ENCODE measurements at places on chromosomes 13 and 19.

- DNase-seq: no peak
Measured at GRCh38 chr13:92433963-92434362, 792.6 kb upstream of the GPC6 start.

DNA sequence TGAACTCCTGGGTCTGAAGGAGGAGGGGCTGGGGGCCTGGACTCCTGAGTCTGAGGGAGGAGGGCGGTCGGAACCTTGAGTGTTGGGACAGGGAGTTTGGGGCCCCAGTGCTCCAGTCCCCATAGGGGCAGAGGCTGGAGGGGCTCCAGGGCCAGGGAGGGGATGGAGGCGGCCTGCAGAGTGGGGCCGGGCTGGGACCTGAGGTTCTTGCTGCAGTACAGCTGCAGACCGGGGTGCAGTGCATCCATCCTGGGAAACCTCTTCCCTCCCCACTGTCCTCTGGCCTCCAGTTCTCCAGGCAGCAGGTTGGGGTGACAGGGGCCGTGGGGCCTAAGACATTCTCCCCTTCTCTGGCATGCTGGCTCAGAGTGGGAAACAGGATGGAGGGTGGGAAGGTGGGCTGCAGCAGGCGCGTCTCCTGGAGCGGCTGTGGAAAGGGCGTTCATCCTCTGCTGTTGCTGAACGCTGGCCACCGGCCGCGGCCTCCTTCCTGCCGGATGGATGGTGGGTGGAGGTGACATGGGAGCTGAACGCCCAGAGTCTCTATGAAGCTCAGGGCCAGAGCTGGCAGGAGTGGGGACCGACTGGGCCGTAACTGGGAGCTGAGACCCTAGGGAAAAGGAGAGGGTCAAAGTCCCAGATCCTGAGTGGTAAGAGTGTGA lies 1.6 kb downstream of the BRSK1 start:
- DNase-seq: no peak

GRCh38 chr13:33971562-33971819 lies 153.5 kb downstream of the RFC3 start:
- DNase-seq: no peak

DNA sequence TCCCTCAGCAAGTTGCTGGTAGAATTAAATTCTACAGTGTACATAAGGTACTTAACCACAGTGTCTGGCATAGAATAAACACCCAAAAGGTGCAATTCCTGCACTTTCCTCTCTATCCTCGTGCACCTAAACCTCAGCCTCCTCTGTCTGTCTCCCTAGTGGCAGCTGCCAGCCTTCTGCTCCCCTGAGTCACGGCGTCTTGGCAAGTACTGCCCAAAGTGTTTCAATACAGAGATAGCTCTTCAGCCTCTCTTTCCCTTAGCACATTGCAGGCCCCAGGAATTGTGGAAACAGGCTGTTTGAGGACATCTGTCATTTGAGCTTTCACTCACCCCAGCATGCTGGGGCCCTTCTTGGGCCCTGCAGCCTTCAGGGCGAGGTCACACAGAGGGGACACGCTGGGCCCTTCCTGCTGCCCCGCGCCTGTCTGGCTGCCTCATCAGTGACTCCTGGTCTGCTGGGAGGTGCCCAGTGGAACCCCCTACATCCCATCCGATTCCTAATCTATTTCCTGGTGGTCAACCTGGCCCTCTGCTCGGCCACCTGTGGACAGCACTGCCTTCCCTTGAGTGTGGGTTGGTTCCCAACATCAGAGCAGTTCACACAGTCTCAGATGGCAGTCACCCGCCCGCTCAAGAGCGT lies 19.3 kb downstream of the COL4A2 start:
- DNase-seq: no peak

- no peak for DNase-seq
Measured at GRCh38 chr19:2629491-2630351, 72.8 kb downstream of the GNG7 start.

DNA sequence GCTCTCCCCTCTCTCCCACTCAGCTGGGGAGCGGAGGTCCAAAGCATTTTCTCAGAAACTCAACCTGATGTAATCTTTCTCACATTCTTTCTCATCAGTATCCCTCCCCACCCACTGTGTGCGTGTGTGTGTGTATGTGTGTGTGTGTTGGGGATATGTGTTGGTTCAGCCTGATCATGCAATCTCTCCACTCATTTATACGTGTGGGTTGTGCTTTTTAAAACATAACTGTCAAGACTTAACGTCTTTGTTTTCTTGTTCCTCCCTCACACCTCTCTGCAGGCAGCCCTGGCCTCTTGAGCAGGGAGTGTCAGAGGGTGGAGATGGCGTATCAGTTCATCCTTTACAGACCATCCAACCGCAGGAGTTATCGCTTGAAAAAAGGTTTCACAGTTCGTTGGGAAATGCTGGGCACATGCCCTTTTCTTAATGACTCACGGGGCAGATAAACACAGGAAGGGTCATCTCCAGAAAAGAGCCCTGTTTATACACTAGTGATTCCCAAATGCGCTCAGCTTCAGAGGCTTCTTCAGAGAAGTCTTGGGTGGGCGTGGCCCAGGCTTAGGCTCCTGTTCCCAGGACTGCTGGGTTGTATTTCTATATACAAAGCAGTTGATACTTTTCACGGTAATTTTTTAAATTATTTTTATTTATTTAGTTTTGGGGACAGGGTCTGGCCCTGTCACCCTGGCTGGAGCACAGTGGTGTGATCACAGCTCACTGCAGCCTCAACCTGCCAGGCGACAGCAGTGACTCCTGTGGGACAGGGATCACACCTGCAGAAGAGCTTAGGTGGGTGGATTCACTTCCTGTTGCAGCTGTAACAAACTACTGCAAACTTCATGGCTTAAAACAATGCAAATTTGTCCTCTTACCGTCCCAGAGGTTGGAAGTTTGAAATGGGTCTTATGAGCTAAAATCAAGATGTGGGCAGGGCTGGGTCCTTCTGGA lies 60.3 kb downstream of the CCDC70 start:
- no peak for DNase-seq

DNA sequence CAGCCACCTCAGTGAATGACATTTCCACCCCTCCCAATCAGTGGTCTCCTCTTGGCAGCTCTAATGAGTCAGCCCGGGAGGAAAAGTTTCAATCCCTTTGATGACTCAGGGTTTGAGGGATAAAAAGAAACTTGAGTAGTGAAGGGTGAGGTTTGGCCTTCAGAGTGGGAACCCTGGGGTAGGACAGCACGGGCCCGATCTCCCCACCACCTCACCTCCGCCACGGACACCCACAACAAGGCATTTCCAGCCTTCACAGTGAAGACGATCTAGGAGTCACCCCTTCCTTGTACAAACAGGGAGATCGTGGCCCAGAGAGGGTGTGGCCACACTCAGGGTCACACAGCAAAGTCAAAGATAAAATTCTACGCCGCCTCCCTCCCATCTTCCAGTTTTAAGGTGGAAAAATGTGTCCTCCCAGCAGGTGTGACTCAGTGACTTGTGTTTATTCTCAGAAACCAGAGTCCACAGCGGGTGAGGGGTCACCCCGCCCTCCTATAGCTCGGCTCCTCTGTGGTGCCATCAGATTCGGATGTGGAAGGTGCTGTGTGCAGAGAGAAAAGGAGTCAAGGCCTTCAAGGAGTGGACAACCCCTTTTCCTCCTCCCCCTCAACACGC lies 12.3 kb downstream of the CIB3 start:
- DNase-seq: no peak

DNA sequence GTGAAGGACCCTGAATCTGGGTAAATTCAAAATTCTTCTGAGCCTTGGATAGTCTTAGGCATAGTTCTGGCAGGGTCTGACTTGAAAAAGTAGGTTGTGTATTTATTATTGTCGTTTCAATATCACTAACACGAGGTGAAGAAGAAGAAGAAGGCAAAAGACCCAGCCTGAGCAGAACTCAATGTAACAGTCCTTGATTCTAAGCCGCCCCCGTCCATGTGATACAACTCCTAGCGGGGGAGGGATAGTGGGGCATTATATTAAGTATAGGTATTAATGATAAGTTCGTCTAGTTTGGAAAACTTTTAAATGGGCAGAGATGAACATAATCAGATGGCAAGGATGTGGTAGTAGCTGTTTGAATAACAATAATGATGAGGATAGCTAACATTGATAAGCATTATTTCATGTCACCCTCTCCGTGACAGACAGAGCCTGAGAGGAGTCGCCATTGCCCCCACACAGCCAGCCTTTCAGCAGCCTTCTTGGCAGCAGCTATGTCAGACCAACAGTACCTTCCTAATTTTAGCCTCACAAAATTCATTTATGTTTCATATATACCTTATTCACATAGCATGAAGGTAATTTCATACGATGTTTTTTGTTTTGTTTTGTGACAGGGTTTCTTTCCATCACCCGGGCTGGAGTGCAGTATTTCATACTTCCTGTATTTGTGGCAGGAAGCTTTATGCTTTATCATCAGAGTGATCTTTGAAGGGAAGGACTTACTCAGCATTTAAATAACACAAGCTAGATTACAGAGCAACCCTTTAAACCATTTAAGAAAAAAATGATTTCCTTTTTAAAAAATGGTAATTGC lies 64.4 kb upstream of the NPAS1 start:
- DNase-seq: no peak

GRCh38 chr19:53422551-53422950 lies 9.2 kb upstream of the ZNF761 start:
- no peak for DNase-seq

DNA sequence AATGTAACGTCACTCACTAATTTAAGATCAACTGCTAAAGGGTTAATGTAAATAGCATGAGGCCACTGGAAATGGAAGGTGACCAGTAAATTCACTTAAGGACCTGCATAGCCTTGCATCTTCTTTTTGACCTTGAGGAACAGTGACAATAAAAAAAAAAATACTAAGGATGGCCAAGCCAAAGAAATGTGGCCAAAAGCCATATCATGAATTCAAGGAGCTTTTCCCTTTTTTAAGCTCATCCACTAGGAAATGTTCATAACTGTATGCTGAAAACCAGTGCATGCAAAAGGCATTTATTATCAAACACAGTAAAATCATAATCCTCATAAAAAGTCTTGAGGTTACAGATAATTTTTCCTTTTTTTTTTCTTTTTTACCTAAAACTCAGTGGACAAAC lies 77.5 kb downstream of the LHFPL6 start:
- DNase-seq: no peak

- DNase-seq: no peak
Measured at GRCh38 chr19:5838353-5839064, 993 bp downstream of the FUT6 start.

DNA sequence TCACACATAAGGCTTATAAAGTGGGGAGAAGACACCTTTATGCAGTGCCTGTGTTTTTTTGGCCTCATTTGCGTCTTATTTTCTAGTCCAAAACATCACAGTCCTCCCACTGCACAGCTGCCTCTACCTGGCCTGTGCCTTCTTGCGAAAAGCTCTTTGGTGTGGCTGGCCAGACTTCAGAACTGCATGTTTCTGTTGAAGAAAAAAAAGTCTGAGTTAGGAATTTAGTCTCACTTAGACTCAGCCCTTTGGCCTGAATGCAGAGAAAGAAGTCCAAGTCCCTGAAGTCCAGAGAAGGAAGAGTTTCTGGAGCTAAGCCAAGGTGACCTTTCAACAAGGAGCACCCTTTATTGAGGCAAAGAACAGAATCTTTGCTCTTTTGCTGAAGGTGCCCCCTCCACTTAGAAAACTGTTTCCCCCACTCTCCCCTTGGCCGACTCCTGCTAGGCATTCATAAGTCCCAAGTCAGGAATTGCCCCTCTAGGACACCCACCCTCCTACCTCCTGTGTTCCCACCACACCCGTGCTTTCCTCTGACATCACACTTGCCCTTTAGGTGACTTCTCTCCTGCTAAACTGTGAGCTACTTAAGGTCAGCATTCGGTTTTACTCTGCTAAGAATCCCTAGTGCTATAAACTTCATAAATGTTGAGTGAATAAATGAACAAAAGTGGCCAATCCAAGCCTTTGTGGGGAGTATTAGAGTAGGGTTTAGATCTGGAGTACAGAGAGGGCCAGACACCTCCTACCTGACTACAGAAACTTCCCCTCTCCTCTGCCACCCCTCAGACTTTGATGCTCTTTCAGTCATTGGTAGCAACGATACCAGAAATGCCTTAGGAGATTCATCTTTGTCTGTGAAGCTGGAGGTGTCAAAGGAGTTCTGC lies 226.8 kb downstream of the LACC1 start:
- no peak for DNase-seq

- no peak for DNase-seq
Measured at GRCh38 chr13:40457929-40458719, 208.3 kb downstream of the FOXO1 start.

Measured in fibroblast of skin of left quadriceps (primary cell).